Glutamatergic neuron (in vitro differentiated cells): ENCODE measurements at places on chromosomes 2 and 18.

GRCh38 chr2:216134958-216135541 is 25.9 kb downstream of the XRCC5 start:
- no peak for DNase-seq

GRCh38 chr2:193333539-193333938 is 1138.8 kb upstream of the TMEFF2 start:
- no peak for DNase-seq

DNA sequence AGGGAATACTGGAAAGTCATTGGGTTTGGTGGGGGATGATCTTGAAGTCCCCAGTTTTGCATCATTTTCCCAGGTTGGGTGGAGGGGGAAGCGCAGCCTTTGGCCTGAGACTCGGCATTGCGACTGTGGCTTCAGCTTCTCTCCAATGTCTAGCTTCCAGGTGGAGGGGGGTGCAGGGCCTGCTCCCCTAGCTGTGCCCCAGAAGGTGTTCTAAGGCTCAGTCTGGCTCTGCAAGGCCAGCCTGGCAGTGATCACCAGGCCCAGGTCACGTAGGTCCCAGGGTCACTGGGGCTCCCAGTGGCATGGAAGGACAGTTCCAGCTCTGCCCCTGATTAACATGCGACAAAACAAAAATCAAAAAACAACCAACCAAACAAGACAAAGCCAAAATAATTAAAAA is 56.9 kb upstream of the HAAO start:
- no peak for DNase-seq

GRCh38 chr2:163637871-163638270 is 97.9 kb downstream of the FIGN start:
- DNase-seq: no peak

GRCh38 chr2:144071461-144071860 is 448.5 kb downstream of the ZEB2 start:
- no peak for DNase-seq

GRCh38 chr18:74679006-74679678 is 81.5 kb downstream of the ZNF407 start:
- DNase-seq: no peak

- DNase-seq: no peak
These were observed 25.3 kb upstream of the MFSD6 start for GRCh38 chr2:190382851-190383250.

DNA sequence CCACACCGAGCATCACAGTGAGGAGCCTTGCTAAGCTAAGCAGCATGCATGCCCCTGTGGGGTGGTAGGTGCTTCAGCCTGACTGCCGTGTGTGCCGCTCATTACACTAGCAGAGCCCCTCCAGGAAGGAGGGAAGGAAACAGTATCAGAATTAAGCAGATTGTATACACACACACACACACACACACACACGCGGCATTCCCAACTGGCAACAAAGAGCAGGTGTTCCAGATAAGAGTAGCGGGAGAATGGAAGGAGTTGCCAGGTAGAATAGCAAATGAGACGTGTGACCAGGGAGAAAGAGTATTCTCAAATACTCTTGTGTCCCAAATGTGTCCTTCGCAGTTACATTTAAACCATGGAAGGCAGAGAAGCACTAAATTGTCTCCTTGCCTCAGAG is 47.6 kb upstream of the TTC39C start:
- DNase-seq: no peak

DNA sequence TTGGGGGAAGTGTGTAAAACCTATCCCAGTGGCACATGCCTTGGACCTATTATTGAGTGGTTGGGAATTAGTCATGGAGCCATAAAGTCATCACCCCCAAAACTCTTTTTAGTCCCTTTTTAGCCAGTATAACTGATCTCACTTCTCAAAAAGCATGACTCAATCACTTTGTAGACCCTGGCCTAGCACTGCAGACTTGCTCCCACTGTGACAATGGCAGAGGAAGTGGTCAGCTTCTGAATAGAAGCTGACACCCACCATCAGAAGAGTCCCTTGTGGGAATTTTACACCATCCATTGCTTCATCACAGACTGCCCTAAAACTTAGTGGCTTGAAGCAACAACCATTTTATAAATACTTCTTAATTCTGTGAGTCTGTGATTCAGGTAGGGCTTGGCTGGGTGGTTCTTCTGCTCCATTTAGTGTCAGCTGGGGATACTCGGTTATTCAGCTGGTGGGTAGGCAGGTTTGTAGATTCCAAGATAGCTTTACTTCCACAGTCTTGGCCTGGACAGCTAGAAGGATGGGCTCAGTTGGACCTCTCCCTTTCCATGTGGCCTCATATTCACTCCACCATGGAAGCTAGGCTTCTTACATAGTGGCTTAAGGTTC is 10.8 kb upstream of the ITGA6 start:
- no peak for DNase-seq

DNA sequence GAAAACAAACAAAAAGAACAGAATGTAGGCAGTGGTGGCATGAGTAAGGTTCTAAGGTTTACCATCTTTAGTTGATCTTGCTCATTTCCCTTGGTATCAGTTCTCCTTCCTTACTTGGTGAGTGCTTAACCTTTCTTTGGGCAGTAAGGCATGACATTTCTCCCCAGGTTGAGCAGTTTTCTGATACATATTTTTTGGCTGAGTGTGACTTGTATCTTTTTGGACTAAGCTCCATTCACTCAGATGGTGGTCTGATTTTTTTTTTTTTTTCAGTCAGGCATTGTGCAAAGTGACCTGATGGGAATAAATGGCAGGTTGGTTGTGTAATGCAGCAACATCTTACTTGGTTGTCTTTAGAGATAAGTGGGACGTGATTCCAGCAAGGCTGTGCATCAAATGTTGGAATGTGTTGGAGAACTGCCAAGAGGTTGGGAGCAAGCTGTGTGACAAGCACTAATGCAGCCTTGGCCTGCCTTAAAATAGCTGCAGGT is 15.1 kb downstream of the SPTBN1 start:
- DNase-seq: no peak

GRCh38 chr2:190266314-190266713 is 53.3 kb downstream of the HIBCH start:
- DNase-seq: no peak

DNA sequence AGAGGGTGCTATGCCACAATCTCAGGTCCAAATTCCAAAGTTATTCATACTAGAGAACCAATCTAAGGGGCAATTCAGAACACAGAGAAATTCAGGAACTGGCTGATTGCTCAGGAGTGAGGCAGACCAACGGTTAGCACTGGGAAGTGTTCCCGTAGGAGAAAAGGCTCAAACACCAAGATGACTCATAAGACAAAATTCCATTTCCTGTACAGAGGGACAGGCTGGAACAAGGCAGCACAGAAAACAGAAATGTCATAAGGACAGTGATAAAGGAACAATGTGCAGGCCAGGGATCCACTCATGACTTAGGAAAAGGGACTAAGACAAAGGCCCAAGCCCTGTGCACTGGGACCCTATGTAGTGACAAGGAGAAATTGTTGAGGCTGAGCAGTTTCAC is 54.2 kb downstream of the PDE1A start:
- no peak for DNase-seq

- no peak for DNase-seq
These were observed 859.1 kb upstream of the ACVR2A start for GRCh38 chr2:146985753-146986152.

GRCh38 chr18:9631814-9632496 is 17.6 kb upstream of the PPP4R1 start:
- no peak for DNase-seq

DNA sequence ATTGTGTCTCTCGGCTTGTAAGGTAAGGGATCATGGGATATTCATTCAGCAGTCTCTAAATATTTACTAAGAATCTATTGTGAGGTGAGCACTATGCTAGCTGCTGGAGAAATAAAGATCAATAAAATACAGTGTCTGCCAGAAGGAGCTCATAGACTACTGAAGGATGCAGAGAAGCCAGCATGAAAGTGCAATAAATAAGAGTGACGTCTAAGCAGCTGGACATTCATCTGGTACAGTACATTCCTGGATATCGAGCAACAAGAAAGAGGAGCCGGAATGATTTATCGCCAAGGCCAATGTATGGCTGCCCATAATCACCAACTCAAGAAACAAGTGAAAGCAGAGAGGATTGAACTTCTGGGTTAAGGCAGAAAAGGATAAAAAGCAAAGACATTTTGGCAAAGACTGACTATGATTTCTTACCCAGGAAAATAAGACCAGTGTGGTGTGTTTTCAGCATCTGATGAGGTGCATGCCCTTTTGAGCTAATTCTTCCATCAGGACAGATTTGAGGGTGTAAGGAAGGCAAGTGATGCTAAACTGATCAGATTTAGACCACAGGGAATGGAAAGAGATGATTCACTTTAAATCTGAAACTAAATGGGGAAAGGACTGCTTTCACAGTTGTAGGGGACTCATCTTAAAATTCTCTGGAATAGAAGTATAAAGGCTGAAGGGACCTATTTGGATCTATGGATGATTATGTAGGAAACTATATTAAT is 18.7 kb upstream of the LMAN1 start:
- DNase-seq: no peak

- no peak for DNase-seq
These were observed 106.5 kb upstream of the KCTD1 start for GRCh38 chr18:26654616-26655524.

DNA sequence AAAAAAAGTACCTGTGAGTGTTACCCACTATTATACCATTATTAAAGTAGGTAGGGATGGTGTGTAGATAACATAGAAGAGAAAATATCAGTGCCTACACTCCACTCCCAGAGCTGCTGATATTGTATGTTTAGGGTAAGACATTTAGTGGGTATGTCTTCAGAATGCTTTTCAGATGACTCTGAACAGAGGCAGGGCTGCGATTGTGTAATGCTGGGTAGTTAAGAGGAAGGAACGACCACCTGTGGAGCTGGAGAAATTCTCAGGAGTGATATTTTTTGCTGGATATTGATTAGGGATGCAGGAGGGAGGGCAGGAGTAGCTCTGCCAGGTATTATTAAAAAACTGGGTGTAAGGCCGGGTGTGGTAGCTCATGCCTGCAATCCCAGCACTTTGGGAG is 2.8 kb downstream of the CNOT11 start:
- DNase-seq: no peak

DNA sequence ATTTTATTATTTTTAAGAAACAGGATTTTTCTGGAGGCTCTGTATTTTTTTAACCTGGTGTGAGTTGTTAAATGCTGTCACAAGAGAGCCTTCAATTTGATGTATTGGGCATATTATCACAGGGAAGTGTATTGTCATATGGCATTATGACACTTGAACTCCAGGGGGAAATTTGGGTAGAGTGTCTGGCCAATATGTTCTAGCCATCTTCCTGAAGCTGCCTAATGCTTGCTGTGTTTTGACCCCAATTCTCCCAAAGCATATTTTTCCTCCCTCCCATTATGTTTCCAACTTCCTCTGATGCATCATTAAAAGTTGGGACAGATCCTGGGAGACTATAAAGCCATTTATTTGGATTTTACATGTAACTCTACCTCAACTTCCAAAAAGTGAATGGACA is 214.1 kb upstream of the SESTD1 start:
- no peak for DNase-seq

DNA sequence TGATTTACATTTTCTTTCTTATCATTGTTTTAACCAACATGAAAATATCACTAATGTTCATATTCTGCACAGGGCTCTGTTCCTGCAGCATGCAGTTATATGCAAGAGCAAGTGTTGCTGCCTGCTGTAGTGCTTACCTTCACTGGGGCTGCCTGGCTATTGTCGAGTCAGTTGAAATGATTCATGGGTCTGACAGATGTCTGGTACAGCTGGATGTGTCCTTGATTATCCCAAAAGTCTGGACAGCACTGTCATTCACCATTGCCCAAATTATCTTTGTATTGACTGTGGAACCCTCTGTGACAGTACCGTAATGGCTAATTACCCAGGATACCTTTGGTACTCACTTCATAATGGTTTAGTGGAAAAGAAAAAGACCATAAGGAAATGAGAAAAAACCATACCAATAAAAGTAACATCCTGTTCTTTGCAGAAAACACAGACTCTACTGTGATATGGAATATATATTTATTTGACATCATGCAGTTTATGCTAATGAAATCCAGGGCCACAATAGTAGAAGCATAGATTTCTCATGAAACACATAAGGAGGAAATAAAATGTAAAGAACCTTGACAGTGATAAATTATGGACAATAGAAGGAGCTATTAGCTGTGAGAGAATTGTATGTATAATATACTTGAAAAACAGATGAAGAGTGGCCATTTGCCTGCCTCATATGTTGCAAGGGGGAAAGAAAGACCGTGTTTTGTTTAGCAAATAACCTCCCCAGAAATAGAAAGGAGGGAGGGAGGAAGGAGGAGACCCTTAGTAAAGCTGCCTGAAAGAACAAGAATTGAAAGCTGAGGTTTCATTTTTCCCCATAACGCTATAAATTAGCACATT is 249.8 kb upstream of the ATP5MC3 start:
- DNase-seq: no peak
